ENCODE measurements at places on chromosomes 13 and 19.

DNA sequence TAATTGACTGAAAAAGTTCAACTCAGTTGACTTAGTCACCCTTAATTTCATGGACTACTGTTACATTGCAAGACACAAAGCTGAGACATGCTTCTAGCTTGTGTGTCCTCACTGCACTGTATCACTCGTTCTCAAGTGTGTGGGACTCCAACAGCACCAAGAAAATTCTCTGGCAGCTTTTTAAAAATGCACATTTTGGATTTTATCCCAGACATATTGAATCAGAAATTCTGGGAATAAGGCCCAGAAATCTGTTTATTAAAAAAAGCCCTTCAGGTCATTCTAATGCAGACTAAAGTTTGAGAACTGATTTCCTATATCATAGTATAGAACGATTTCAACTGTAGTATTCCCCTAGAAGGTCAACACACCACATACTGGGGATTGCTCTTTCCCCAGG lies 1485.3 kb downstream of the PCDH9 start:
- DNase-seq: no peak

GRCh38 chr19:8304841-8305621 lies 3.1 kb downstream of the CD320 start:
- DNase-seq: no peak

- DNase-seq: no peak
Measured at GRCh38 chr19:3068071-3068470, 5.8 kb upstream of the TLE5 start.

DNA sequence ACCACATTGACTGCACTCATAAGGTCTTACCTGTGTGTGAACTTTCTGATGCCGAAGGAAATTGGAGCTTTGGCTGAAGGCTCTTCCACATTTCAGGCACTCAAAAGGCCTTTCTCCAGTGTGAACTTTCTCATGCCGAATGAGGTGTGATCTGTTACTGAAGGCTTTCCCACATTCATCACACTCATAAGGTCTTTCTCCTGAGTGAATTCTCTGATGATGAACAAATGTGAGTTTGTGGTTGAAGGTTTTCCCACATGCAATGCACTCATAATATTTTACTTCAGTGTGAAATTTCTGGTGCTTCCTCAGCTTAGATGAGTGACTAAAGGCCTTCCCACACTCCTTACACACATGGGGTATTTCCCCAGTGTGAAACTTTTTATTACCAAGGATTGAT lies 5.7 kb downstream of the ZNF132 start:
- DNase-seq: no peak

DNA sequence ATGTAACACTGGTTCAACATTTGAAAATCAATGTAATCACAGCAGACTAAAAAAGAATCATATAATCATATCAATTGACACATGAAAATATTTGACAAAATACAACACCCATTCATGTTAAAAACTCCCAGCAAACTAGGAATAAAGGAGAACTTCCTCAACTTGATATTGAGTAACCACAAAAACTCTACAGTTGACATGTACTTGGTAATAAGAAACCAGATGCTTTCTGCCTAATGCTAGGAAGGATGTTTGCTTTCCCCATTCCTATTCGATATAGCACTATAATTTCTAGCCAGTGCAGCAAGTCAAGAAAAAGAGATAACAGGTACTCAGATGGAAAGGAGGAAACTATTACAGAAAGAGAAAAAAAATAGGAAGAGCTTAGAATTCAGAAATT lies 26.9 kb downstream of the UFM1 start:
- DNase-seq: no peak

DNA sequence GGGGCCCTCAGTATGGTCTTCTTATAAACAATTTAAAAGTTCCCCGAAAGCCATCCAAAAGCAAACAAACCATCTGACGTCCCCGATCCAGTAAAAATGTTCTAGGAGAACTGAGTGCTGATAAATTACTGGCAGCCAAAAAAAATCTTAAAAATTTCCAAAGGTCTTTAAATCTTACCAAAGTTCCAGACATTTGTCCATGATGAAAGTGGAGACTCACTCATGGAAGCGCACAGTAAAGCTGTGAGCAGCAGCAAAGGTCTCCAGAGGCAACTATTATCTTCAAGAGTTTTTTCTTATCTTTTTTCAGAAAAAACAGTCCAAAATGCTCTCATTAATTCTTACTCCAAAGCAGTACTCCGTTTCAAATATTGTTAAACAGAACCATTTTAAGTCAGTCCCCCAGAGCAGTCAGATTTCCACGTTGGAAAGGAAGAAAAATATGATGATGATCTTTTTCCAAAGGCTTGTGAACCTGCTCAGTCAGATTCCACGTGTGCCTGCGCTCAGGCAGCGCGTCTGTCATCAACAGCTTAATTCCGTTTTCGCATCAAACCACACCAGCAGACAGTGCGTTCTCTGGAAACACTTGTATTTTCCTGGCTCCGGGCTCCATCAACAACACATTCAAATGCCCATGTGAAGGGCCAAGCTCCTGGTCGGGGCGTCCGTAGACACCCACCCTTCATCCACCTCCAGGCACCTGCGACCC lies 85.4 kb downstream of the COL4A1 start:
- no peak for DNase-seq

GRCh38 chr13:48748681-48749080 lies 95.0 kb downstream of the CYSLTR2 start:
- DNase-seq: no peak
